Activated naive CD4-positive, alpha-beta T cell treated with anti-CD3 and anti-CD28 coated beads for 36 hours (primary cell): ENCODE measurements at places on chromosomes 12 and 14. TPM values are rescaled to one million over a fixed set of nuclear protein-coding genes. Genes with fewer than 3 reads are reported as not detected.

DNA sequence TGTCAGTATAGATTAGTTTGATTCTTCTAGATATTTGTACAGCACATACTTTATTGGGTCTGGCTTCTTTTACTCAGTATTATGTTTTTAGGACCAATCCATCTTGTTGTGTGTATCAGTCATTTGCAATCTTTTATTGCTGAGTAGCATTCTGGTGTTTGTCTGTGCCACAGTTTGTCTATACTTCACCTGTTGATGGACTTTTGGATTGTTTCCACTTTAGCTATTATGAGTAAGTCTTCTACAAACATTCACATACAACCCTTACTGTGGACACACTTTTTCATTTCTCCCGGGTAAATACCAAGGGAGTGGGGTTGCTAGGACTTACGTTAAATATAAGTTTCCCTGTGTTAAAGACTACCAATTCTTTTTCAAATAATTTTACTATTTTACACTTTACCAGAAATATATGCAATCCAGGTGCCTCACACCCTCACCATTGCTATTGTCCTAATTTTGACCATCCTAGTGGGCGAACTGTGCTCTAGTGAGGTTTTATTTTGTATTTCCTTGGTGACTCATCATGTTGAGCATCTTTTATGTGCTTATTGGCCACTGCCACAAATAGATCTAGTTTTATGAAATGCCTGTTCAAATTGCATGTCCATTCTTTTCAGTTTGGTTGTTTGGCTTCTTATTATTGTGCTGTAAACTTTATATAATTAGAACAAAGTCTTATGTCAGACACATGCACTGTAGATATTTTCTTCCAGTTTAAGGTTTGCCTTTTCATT lies 304.7 kb upstream of the TMTC1 start:
- no peak for DNase-seq
- no peak overlapping the region for H3K4me3 ChIP-seq
- no peaks in the 10 kb centered on the region for H3K27me3 ChIP-seq
- H3K27ac ChIP-seq, result no peak overlapping the region

- no peak overlapping the region for H3K27ac ChIP-seq
- no peaks in the 10 kb centered on the region for H3K36me3 ChIP-seq
- H3K4me1 ChIP-seq, result peaks cover 29% of the 10 kb centered on the region
- DNase-seq, result no peak
- H3K27me3 ChIP-seq, result no peaks in the 10 kb centered on the region
Measured at GRCh38 chr14:102949801-102950451, 27.5 kb downstream of the AMN start.

CCDC197 gene
- not detected for total RNA-seq

- no peaks in the 10 kb centered on the region for H3K27me3 ChIP-seq
- no peak for DNase-seq
- peaks cover 20% of the 10 kb centered on the region for H3K36me3 ChIP-seq
- H3K27ac ChIP-seq, result no peak overlapping the region
Measured at GRCh38 chr12:57377103-57377840, 53.6 kb downstream of the R3HDM2 start.

CLEC7A gene
- not detected for total RNA-seq

DNA sequence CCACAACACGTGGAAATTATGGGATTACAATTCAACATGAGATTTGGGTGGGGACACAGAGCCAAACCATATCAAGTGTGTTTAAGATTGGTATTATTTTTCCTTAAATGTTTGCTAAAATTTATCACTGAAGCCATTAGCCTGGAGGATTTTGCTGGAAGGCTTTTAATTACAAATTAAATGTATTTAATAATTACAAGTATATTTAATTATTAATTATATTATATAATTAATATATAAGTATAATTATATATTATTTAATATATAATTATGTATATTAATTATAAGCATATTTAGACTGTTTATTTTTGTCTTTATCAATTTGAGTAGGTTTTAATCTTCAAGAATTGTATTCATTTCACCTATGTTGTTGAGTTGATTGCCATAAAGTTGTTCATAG lies 427.4 kb upstream of the FLRT2 start:
- H3K27ac ChIP-seq, result no peak overlapping the region
- no peaks in the 10 kb centered on the region for H3K36me3 ChIP-seq
- no peaks in the 10 kb centered on the region for H3K27me3 ChIP-seq
- no peaks in the 10 kb centered on the region for H3K4me1 ChIP-seq
- no peak overlapping the region for H3K4me3 ChIP-seq
- DNase-seq, result no peak

DNA sequence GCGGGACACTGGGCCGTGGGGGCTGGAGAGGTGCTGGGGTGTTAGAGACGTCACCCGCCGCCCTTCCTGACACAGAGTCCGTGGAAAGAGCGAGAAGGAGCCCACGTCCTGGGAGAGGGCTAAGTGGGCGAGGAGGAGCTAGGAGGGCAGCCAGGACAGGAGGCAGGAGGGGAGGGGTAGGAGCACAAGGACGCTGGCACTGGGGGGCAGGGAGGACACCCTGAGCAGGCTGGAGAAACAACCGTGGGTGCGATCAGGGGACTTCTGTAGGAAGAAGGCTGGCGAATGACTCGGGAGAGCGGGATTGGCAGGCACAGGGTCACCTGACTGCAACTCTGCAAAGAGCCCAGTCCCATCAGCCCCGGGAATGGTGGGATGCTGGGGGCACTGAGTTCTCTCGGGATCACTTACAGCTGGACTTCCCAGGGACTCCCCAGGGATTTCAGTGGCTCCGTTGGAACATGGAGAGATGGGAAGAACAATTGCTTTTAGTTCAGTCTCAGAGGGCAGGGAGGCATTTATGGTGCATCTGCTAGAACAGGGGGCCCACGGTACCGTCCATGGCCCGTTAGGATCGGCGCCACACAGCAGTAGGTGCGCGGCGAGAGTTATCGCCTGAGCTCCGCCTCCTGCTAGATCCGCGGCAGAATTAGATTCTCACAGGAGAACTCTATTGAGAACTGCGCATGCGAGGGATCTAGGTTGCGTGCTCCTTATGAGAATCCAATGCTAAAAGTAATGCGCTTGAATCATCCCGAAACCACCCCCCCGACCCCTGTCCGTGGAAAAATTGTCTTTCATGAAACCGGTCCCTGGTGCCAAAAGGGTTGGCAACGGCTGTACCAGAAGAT lies 24.3 kb downstream of the UBR7 start:
- H3K36me3 ChIP-seq, result peaks cover 16% of the 10 kb centered on the region
- peak overlapping the region; percentile 67 for H3K4me3 ChIP-seq
- peaks cover 15% of the 10 kb centered on the region for H3K4me1 ChIP-seq
- DNase-seq, result no peak
- peaks cover 9% of the 10 kb centered on the region for H3K27me3 ChIP-seq
- no peak overlapping the region for H3K27ac ChIP-seq

GRCh38 chr12:131509701-131510100 lies 201.2 kb upstream of the SFSWAP start:
- H3K4me1 ChIP-seq, result peaks cover 15% of the 10 kb centered on the region
- no peaks in the 10 kb centered on the region for H3K36me3 ChIP-seq
- no peak for DNase-seq
- no peaks in the 10 kb centered on the region for H3K27me3 ChIP-seq

- H3K27ac ChIP-seq, result no peak overlapping the region
- peaks cover 26% of the 10 kb centered on the region for H3K4me1 ChIP-seq
- DNase-seq, result no peak
- H3K36me3 ChIP-seq, result no peaks in the 10 kb centered on the region
Measured at GRCh38 chr12:28237423-28237822, 47.2 kb downstream of the CCDC91 start.

TESPA1 gene
- 45.1 TPM for total RNA-seq

- H3K4me1 ChIP-seq, result peaks cover 2% of the 10 kb centered on the region
- H3K36me3 ChIP-seq, result peaks cover 40% of the 10 kb centered on the region
- no peak overlapping the region for H3K4me3 ChIP-seq
- H3K27me3 ChIP-seq, result no peaks in the 10 kb centered on the region
- no peak for DNase-seq
- H3K27ac ChIP-seq, result no peak overlapping the region
Measured at GRCh38 chr12:31714406-31715271, 14.2 kb downstream of the AMN1 start.

LRFN5 gene
- not detected for total RNA-seq

GRCh38 chr12:111105294-111105693 lies 184.9 kb upstream of the MYL2 start:
- H3K36me3 ChIP-seq, result no peaks in the 10 kb centered on the region
- H3K4me1 ChIP-seq, result no peaks in the 10 kb centered on the region

- H3K36me3 ChIP-seq, result peaks cover 77% of the 10 kb centered on the region
- H3K27me3 ChIP-seq, result no peaks in the 10 kb centered on the region
- H3K4me1 ChIP-seq, result peaks cover 94% of the 10 kb centered on the region
- peak overlapping the region; percentile 95 for H3K27ac ChIP-seq
- peak; percentile 11 for DNase-seq
Measured at GRCh38 chr14:99254328-99255009, 17.5 kb downstream of the BCL11B start.

DNA sequence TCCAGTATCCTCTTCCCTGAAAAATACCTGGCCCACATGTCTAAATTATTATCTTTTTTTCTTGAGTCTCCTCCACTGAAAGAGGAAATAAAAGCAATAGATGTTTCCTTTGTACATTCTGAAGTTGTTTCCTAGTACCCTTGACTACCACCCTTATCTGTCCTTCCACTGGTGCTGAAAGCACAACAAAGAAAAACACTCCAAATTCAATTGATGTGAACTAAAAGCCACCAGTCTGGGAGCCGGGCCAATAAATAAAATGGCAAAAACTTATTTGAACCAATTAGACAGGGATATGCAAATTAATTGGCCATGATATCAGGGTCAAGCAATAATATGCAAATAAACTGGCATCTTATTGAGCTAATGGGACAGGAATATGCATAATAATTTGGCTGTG lies 330.5 kb downstream of the PAWR start:
- H3K4me3 ChIP-seq, result no peak overlapping the region
- no peaks in the 10 kb centered on the region for H3K27me3 ChIP-seq
- no peak overlapping the region for H3K27ac ChIP-seq
- H3K4me1 ChIP-seq, result no peaks in the 10 kb centered on the region

PPP1R1A gene
- not detected for total RNA-seq

DNA sequence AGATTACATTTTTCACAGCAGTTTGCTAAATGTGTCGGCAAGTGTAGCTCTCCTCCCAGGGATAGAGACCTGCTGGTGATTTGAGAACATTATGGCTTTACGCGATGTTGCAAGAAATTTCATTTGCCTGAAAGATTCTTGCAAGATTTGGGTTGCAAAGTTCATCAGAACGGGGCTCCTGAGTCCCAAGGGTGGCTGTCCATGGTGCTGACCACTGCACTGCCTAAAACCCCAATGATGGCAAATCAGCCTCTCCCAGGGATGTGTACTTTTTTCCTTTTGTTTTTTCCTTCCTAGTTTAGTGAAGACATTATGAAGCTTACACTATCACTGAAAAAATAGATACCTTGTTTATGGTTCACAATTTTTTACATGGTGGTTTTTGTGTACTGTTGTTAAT lies 85.4 kb downstream of the WSCD2 start:
- H3K4me1 ChIP-seq, result no peaks in the 10 kb centered on the region
- no peak overlapping the region for H3K27ac ChIP-seq
- peak; percentile 49 for DNase-seq
- H3K36me3 ChIP-seq, result no peaks in the 10 kb centered on the region

GRCh38 chr12:115943630-115944391 lies 333.7 kb downstream of the MED13L start:
- no peak overlapping the region for H3K4me3 ChIP-seq
- peaks cover 5% of the 10 kb centered on the region for H3K27me3 ChIP-seq
- H3K27ac ChIP-seq, result no peak overlapping the region
- H3K4me1 ChIP-seq, result no peaks in the 10 kb centered on the region
- peaks cover 3% of the 10 kb centered on the region for H3K36me3 ChIP-seq
- no peak for DNase-seq

DNA sequence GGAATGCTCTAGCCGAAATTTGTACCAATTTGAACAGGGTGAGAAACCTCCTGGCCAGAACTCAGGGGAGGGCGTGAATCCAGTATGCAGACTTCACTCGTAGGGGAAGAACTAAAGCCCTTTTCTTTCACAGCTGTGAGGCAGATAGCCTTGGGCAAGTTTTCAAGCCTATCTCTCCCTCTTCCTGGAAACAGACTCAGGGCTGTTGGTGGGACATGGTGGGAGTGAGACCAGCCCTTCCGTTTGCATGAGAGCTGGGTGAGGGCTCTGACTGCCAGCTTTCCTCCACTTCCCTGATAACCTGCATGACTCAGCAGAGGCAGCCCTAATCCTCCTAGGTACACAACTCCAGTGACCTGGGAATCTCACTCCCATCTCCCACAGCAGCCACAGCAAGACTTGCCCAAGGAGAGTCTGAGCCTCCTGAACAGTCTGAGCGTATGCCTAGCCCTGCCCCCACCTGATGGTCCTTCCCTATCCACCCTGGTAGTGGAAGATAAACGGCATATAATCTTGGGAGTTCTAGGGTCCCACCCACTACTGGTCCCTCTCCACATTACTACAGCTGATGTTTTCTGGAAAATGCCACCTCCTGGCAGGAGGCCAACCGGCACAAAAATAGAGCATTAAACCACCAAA lies 170.1 kb upstream of the AMIGO2 start:
- H3K4me1 ChIP-seq, result peaks cover 6% of the 10 kb centered on the region
- H3K36me3 ChIP-seq, result peaks cover 62% of the 10 kb centered on the region
- H3K27ac ChIP-seq, result no peak overlapping the region
- no peak overlapping the region for H3K4me3 ChIP-seq
- no peak for DNase-seq

KLRG1 gene
- 3.9 TPM for total RNA-seq

ZNF740 gene
- total RNA-seq, result 40.4 TPM

ZNF605 gene
- total RNA-seq, result 5.3 TPM

GRCh38 chr14:51202914-51203665 lies 37.0 kb upstream of the TMX1 start:
- no peak overlapping the region for H3K27ac ChIP-seq
- H3K4me3 ChIP-seq, result no peak overlapping the region

DNA sequence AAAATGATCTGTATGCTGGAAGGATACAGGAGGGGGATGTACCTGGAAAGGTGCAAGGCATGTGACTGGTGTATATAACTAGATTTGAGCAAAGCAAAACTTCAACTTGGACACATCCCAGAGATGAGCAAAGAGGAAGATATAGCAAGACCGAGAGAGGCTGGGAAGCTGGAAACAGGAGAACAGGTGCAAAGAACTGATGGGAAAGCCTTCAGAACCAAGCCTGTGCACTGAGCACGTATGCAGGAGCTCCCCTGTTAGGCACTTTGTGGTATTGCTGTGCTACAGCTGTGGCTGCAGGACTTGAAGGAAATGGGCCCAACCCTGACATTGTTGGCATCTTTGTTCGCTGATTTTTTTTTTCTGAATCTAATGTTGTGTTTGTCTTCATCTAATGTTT lies 120.7 kb upstream of the PWP1 start:
- H3K4me3 ChIP-seq, result no peak overlapping the region
- no peak overlapping the region for H3K27ac ChIP-seq

NRXN3 gene
- total RNA-seq, result not detected
